ENCODE measurements at places on chromosomes 7 and 10. TPM values are rescaled to one million over a fixed set of nuclear protein-coding genes. Genes with fewer than 3 reads are reported as not detected.

The CALY gene
- not detected for total RNA-seq

The PHYHIPL gene
- not detected for total RNA-seq

The TMEM196 gene
- total RNA-seq = not detected

The ST8SIA6 gene
- total RNA-seq = not detected

The TBRG4 gene
- total RNA-seq = 47.5 TPM

The LIPK gene
- total RNA-seq = not detected

The HIPK2 gene
- 5.4 TPM for total RNA-seq

The OPN1SW gene
- total RNA-seq = not detected

The HOGA1 gene
- total RNA-seq = 0.28 TPM

Data from smooth muscle cell of bladder (primary cell).